Activated naive CD8-positive, alpha-beta T cell treated with anti-CD3 and anti-CD28 coated beads, Interleukin-2, amount 10 ng/mL, durations not matched to agents 7 days and 5 days (primary cell): ENCODE measurements at places on chromosomes 1 and 21. TPM values are rescaled to one million over a fixed set of nuclear protein-coding genes. Genes with fewer than 3 reads are reported as not detected.

DNA sequence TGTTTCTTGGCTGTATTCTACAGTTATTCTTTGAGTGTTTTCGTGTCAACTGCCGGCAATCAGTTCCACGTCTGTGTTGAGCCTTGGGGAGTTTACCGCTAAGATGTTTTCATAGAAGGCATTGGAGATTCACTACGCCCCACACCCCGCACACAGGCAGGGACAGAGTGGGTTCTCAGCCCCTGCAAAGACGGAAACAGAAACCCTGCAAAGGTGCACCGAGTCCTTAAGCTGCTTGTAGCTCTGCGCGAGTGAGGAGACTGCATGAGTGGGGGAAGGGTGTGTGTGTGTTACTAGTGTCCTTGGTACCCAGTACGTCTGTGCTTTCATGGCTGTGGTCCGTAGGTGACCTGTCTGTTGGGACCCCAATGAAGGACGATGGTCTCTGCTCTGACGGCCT, 1.9 kb downstream of the LHX4 start:
- peak; percentile 43 for DNase-seq

- DNase-seq = no peak
Observed at GRCh38 chr1:41547336-41547735, 62.9 kb upstream of the EDN2 start.

DNA sequence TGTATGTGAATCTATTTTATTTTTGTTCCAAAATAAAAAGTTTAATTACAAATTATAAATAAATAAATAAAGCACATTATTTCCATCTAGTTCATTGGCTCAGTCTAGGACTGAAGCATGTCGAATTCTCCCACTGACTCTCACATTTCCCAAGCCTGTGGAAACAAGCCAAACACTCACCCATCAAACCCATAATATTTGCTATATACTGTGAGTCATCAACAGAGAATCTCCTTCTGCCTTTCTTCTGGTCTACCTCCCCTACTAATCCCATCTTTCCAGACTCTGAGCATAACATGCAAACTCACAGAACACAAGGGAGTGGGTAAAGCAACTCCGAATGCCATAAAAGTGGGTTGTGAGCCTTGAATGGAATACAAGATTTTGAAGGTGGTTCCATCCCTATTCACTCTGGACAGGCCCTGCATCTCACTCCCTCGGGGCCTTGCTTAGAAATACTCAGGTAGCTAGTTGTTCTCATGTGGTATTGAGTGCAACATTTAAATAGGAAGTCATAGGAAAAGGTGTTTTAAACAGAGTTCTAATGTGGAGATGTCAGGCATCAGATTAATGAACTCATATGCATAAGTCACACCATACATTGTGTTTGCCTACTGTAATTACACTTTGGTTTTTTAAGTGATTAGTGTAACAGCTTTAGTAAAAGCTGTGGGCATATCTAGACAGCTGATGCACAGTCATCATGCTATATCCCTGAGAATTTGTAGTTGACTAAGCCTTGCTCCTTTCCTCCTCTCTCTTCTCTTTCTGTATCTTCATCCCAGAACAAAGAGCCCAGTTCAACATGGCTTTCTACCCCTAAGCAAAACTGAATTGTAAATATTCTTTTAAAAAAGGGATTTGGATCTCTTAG, 47.0 kb downstream of the F5 start:
- DNase-seq = no peak

DNA sequence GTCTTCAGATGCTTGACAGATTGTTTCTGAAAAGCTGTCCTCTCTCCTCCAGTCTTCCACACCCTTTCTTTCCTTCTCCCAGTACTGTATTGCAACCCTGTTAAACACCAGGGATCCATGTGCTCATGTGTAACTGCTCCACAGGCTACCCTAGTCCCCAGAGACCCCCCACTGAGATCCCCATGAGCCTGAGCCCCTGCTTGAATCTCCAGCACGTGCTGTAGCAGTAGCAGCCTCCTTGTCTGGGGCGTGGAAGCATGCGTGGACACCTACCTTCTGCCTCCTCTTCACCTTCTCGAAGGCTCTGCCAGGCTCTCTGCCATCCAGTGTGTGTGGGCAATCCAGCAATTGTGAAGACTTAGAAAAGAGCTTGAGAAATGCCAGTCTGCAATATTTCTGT, 25.2 kb downstream of the GPR137B start:
- DNase-seq = no peak

- no peak for DNase-seq
Observed at GRCh38 chr1:234986750-234987414, 141.8 kb downstream of the TOMM20 start.

DNA sequence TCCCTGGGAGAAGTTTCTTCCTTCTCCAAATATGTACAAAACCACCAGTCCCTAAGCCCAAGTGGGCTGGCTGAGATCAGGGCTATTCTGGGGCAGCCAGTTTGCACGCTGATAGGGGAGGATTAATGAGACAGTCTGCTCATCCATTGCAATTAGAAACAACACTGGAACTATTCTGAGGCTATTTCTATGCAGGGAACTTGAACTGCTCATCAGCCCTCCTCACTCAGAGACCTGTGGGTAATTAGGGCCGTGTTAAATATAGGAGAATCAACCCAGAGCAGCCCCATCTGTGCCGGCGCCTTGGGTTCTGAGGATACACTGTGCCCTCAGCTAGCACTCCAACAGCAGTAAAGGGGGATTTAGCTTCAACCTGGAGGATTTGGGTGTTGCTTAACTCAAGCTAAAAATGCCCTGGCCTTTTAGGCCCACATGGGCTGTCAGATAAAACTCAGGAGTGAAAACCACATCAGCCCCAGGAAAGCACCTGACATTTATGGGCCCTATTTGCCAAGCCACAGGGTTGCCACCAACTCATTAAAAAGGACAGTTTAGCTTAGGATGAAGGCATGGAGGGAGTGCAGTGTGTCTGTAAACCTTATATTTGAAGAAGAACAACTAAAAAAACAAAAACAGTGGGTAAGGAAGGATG, 53.9 kb downstream of the DUSP10 start:
- DNase-seq = no peak

- DNase-seq = no peak
Observed at GRCh38 chr21:39441502-39442475, 3.8 kb downstream of the LCA5L start.

The EPHA8 gene
- not detected for total RNA-seq

The FCGR3A gene
- 1.9 TPM for total RNA-seq

The DPT gene
- not detected for total RNA-seq

The MAB21L3 gene
- not detected for total RNA-seq

The KRTAP19-1 gene
- not detected for total RNA-seq

The EXTL1 gene
- total RNA-seq = not detected

The NIT1 gene
- total RNA-seq = 44.7 TPM

The OR2M3 gene
- not detected for total RNA-seq
